HepG2 (cell line): ENCODE measurements at places on chromosomes 2 and 18. TPM values are rescaled to one million over a fixed set of nuclear protein-coding genes. Genes with fewer than 3 reads are reported as not detected.

Gene GTF2A1L
- total RNA-seq = not detected in 2 replicates

Gene HMSD
- total RNA-seq = not detected in 2 replicates

Gene VAPA
- total RNA-seq = 294 and 375 TPM in 2 replicates

Gene SS18
- 49.2 and 61.4 TPM in 2 replicates for total RNA-seq

DNA sequence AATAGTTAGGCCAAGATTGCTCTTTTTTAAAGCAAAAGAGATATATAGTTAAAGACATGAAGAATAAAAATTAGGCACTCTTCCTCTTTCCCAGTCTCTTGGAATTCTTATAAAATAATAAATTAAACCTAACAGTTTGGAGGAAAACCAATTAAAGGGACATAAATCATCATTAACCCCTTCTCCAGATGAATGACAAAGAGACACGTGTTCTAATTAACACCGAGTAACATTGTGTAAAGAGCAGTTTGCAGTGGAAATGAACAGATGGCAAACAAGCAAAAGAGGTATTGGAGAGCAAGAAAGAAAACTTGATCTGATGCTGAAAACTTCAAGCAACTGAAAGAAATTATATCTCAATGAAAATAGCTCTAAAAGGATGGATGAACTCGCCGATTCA is 48.4 kb downstream of the BCL2 start:
- no peak for DNase-seq

DNA sequence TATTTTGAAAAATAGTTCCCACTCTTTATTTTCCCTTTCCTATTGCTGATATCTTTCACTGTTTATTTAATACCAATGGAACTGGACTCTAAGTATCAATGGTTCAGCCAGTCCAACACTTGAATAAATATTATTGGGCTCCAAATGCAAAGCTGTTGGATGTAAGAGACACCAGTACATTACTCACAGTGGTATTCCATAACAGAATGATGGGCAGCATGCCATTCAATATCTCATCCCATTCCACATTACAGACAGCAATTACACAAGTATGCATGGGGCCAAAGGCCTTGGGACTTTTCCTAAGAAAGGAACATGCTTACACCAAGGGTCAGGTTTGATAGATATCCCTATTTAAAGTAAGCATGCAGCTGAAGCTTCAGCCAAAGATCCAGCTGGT is 231.9 kb downstream of the RND3 start:
- no peak for DNase-seq

DNA sequence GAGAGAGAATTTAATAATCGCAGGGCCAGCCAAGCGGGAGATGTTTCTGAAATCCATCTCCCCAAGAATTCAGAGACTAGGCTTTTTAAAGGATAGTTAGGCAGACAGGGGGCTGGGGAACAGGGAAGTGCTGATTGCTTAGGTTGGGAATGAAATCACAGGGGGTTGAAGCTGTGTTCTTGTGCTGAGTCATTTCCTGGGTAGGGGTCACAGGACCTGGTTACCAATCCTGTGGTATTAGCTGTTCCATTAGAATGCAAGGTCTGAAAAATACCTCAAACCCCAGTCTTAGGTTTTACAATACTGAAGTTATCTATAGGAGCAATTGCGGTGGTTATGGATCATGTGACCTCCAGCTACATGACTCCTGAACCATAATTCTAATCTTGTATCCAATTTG is 4.6 kb downstream of the SP140 start:
- peak; percentile 29 for DNase-seq

- DNase-seq = peak; percentile 24
Observed at GRCh38 chr2:187658952-187659525, 104.8 kb upstream of the TFPI start.
